NCI-H1105 treated with DMSO at 0.1 percent for 48 hours (cell line): ENCODE measurements at places on chromosomes 6 and 20.

- DNase-seq = no peak
Observed at GRCh38 chr6:149270616-149271015, 46.9 kb upstream of the TAB2 start.

DNA sequence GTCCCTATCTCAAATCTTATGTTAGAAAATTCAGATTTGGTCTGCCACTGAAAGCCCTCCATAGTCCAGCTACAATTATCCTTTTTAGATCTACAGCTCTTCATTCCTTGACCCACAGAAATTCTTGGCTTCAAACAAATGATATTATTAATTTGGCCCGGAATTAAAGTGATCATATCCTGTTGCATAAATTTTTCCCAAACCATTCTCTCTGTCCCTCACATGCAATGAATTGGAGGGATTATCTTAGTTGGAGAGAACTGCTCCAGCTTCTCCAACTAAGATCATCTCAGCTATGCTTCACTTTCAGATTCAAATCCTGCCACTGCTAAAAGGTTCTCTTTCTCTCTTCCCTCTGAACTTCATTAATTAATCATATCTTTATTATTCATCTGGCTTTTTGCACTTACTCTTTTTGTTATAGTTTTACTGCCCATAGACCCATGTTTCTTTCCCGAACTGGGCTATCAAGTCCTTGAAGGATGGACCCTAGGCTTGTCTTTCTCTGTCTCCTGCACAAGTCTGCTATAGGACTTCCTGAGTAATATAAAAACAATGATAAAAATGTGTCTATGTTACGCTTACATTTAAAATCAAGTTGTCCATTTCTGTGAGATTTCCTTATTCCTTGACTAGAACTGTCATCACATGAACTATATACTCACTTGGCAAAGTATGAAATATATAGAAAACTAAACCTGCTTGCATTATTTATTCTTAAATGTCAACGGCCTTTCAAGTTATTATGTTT is 493.9 kb upstream of the MARCKS start:
- DNase-seq = no peak

DNA sequence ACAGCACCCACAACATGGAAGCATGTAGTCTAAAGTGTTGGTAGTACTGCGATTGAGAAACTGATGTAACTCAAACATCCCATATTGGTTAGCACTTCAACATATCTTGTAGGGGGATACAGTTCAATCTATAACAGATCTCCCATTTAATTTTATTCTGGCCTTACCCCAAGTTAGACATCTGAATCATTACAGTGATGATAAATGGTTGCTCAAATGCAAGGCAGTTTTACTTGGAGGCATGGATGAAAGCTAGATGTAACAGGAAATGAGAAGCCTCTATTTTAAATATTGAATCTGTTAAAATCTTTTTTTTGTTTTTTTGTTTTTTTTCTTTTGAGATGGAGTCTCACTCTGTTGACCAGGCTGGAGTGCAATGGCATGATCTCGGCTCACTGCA is 44.2 kb upstream of the FAM50B start:
- no peak for DNase-seq

- no peak for DNase-seq
Observed at GRCh38 chr6:131039345-131039680, 23.7 kb downstream of the EPB41L2 start.

GRCh38 chr20:51768759-51769517 is 748 bp upstream of the ATP9A start:
- DNase-seq = no peak
